ENCODE measurements at places on chromosomes 16 and 17. TPM values are rescaled to one million over a fixed set of nuclear protein-coding genes. Genes with fewer than 3 reads are reported as not detected.

TP53TG3B gene
- not detected for total RNA-seq

DNA sequence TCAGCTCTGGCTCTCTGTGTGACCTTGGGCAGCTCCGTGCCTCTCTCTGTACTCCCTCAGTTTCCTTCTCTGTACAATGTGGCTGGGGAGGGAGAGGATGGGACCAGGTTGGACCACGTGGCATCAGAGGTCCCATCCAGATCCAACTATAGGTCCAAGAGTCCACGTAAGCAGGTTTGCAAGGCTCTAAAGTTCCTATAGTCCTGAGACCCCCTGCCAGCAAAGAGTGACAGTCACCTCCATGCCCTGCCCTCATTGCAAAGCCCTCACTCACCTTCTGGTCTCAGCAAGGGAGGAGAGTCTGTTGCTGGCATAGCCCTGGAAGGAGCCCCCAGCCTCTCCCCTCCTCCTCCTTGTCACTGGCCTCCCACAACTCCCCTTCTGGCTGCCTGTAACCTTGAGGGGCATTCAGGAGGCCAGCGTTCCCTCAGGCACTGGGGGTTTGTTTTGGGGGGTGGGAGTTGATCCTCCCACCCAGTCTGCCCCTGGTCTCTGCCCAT, 6.1 kb upstream of the DRC7 start:
- no peak for DNase-seq
- no peak overlapping the region for H3K4me3 ChIP-seq
- no peaks in the 10 kb centered on the region for H3K36me3 ChIP-seq
- no peak overlapping the region for H3K27ac ChIP-seq
- H3K27me3 ChIP-seq, result no peaks in the 10 kb centered on the region

RTN4RL1 gene
- 0.35 TPM for total RNA-seq

SYNGR3 gene
- 4.5 TPM for total RNA-seq

- no peaks in the 10 kb centered on the region for H3K27me3 ChIP-seq
- H3K27ac ChIP-seq, result no peak overlapping the region
- peaks cover 4% of the 10 kb centered on the region for H3K4me1 ChIP-seq
- no peak overlapping the region for H3K4me3 ChIP-seq
These were observed 681.4 kb upstream of the KIF2B start for GRCh38 chr17:53141280-53141679.

GRCh38 chr16:4184038-4184702, 57.7 kb downstream of the SRL start:
- no peaks in the 10 kb centered on the region for H3K36me3 ChIP-seq
- no peak for DNase-seq
- H3K27me3 ChIP-seq, result no peaks in the 10 kb centered on the region
- peak overlapping the region; percentile 95 for H3K27ac ChIP-seq
- peaks cover 16% of the 10 kb centered on the region for H3K4me1 ChIP-seq

- no peak for DNase-seq
- no peaks in the 10 kb centered on the region for H3K27me3 ChIP-seq
- no peak overlapping the region for H3K4me3 ChIP-seq
- no peaks in the 10 kb centered on the region for H3K36me3 ChIP-seq
These were observed 17.9 kb downstream of the CEP295NL start for GRCh38 chr17:78884876-78885667.

- H3K4me3 ChIP-seq, result peak within 1 kb of the TSS; percentile 72
- H3K36me3 ChIP-seq, result peaks cover 8% of the 10 kb centered on the region
- peak; percentile 88 for DNase-seq
- peak within 1 kb of the TSS; percentile 55 for H3K27ac ChIP-seq
- H3K4me1 ChIP-seq, result peaks cover 33% of the 10 kb centered on the region
These were observed at the start of gene SP6 for GRCh38 chr17:47850692-47851573. Gene SP6, minus strand, starts transcription at chr17:47851163. Its CDS starts 2,734 bp downstream, at chr17:47848429.

- peaks cover 36% of the 10 kb centered on the region for H3K27me3 ChIP-seq
- no peak overlapping the region for H3K4me3 ChIP-seq
These were observed 2.6 kb downstream of the CACNA1H start for GRCh38 chr16:1155353-1156054.

DNA sequence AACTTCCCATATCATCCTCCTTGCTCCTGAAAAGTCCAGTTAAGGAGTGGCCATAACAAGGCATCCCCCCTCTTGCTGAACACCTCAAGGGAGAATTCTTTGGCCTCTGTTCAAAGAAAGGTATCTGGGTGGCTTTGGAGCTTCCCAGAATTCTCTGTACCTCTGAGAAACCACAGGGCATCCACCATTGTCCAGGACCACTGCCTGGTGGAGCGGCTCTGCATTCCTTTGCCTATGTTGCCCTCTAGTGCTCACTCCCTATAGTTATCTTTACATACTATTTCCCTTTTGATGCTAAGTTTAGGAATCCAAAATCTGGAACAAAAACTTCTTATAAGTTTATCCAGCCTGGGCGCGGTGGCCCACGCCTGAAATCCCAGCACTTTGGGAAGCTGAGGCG, 30.3 kb downstream of the CHD9NB start:
- H3K4me3 ChIP-seq, result no peak overlapping the region
- peak; percentile 32 for DNase-seq
- no peaks in the 10 kb centered on the region for H3K36me3 ChIP-seq
- H3K4me1 ChIP-seq, result no peaks in the 10 kb centered on the region
- no peak overlapping the region for H3K27ac ChIP-seq

HSD17B2 gene
- not detected for total RNA-seq

MEOX1 gene
- 0.25 TPM for total RNA-seq

DNA sequence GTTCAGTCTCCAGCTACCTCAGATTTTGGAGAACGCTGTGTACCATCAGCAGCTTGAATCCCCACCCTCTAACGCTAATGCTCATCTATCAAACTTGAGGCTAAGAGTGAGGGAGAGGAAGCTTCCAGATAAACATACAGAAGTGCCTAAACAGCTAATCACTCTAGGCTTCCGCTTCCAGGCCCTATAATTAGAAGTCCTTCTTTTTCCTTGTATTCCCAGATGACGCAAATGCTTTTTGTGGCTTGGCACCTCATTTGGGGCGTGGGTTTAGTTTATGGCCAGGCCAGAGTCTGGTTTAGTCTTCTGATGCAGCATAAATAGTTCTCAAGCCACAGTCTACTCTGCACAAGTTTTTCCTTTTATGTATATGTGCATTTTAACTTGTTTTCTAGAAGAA, 263.4 kb downstream of the BCAS3 start:
- H3K4me3 ChIP-seq, result no peak overlapping the region
- no peaks in the 10 kb centered on the region for H3K4me1 ChIP-seq
- H3K27me3 ChIP-seq, result no peaks in the 10 kb centered on the region
- H3K36me3 ChIP-seq, result no peaks in the 10 kb centered on the region
- no peak overlapping the region for H3K27ac ChIP-seq
- DNase-seq, result no peak

DNAH9 gene
- total RNA-seq, result not detected

DNA sequence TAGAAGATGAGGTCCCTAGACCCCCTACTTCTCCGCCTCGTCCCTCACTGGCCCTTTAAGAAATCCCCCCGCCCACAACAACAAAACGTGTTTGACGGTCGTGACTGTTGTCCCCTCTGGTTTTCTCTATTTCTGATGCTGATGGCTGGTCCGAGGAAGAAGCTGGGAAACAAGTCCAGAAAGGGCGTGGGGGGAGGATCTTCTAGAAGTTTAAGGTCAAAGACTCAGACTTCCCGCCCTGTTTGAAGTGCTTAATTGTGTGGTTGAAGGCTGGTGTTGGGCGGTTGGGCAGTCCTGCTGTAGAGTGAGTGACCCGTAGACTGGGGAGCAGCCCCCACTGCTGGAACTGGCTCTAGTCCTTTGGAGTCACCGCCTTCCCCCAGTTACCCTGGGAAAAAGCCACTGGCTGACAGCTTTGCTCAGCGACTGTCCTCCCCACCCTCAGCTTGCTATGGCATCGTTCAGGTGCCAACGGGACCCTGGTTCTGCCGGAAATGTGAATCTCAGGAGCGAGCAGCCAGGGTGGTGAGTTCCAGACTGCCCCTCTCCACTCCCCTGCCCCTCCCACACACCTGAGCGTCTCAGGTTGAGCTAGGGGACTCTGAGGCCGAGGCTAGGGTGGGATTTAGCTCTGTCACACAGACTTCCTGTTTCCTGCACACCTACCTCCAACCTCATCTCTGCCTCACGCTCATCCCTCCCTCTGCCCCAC, 1.6 kb downstream of the MLLT6 start:
- peak overlapping the region; percentile 97 for H3K4me3 ChIP-seq
- no peak for DNase-seq
- no peaks in the 10 kb centered on the region for H3K27me3 ChIP-seq
- H3K36me3 ChIP-seq, result peaks cover 21% of the 10 kb centered on the region
- H3K27ac ChIP-seq, result no peak overlapping the region

DNA sequence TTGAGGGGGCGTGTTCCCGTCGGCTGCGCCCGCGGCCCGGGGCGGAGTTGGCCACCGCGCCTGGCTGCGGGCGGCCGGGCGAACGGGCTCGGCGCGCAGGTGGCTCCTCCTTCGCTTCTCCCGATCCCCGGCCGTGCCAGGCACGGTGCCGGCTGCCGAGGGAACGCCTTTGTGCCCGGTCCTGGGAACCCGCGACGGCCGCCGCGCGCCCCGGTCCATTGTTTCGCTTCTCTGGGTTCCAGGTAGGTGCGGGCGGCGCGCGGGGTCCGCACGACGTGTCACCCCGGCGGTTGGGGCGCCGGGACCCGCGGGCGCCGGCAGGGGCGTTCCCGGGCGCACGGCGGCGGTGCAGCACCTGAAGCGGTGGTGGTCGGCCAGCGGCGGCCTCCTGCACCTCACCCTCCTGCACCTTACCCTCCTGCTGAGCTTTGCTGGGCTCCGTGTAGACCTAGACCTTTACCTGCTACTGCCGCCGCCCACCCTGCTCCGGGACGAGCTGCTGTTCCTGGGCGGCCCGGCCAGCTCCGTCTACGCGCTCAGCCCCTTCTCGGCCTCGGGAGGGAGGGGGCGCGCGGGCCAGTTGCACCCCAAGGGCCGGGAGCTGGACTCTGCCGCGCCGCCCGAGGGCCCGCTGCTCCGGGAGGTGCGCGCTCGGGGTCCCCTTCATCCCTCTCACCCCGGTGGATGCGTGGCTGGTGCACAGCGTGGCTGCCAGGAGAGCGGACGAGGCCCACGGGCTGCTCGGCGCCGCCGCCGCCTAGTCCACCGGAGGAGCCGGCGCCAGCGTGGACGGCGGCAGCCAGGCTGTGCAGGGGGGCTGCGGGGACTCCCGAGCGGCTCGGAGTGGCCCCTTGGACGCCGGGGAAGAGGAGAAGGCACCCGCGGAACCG, 99.9 kb downstream of the EFCAB13 start:
- H3K27me3 ChIP-seq, result no peaks in the 10 kb centered on the region
- H3K4me3 ChIP-seq, result no peak overlapping the region
- no peaks in the 10 kb centered on the region for H3K36me3 ChIP-seq
- H3K27ac ChIP-seq, result no peak overlapping the region

GRCh38 chr17:17812211-17813054, 24.4 kb downstream of the SREBF1 start:
- no peaks in the 10 kb centered on the region for H3K27me3 ChIP-seq
- H3K4me1 ChIP-seq, result peaks cover 16% of the 10 kb centered on the region
- peak; percentile 49 for DNase-seq
- H3K36me3 ChIP-seq, result peaks cover 17% of the 10 kb centered on the region

DNA sequence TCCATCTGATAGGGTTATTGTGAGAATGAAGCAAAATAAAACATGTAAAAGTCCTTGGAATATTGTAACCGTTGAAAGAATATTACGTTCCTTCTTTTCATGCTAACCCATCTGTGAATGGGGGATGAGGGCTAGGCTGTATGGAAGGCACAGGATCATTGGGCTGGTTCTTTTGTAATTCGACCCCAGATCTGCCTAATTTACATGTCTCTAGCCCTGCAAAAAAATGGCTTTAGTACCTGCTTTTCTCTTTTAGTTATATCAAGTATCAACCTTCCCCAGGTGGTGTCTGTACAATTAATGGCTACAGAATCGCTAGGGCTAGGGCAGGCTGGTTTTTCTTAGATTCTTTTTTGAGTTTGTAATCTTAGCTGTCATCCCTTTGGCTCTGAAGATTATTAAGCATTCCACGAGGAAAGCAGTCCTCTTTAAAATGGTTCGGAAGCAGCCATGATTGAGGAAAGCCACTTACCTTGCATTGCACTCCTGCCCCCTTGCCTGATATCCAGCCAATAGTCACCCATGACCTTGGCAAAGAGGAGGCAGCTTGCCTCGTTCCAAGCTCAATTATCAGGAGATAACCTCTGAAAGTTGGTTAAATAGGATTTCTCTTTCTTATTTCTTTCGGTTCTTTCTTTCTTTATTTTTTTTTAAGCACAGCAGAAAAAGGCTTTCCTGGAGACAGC, 153.9 kb upstream of the ZKSCAN2 start:
- H3K4me1 ChIP-seq, result no peaks in the 10 kb centered on the region
- H3K4me3 ChIP-seq, result no peak overlapping the region
- peaks cover 26% of the 10 kb centered on the region for H3K27me3 ChIP-seq
- H3K36me3 ChIP-seq, result no peaks in the 10 kb centered on the region
- no peak overlapping the region for H3K27ac ChIP-seq
- no peak for DNase-seq

GRCh38 chr16:72935896-72936295, 112.0 kb downstream of the ZFHX3 start:
- no peak overlapping the region for H3K4me3 ChIP-seq
- H3K27me3 ChIP-seq, result no peaks in the 10 kb centered on the region
- no peak overlapping the region for H3K27ac ChIP-seq
- H3K4me1 ChIP-seq, result no peaks in the 10 kb centered on the region
- DNase-seq, result no peak
- H3K36me3 ChIP-seq, result no peaks in the 10 kb centered on the region

- H3K27ac ChIP-seq, result peak overlapping the region; percentile 78
- peak overlapping the region; percentile 72 for H3K4me3 ChIP-seq
- H3K36me3 ChIP-seq, result no peaks in the 10 kb centered on the region
These were observed 1.9 kb upstream of the CAPN15 start for GRCh38 chr16:525520-526180.

DNA sequence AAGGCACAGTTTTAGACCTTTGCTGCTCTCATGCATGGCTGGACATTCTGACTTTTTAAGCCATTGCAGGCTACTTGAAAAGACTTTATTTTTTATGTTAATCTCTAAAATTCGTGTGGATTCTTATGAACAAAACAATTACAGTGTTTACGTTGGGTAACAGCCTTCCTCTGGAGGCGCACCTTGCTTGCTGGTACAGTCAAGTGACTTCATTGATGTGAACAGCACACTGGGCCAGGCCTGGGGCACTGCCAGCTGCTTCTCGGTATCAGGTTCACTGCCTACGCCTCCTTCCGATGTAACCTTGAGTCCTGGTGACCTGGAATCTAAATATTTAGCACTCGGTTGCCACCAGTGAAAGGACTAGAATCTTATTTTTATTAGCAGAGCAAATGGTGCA, 27.8 kb downstream of the MARCHF10 start:
- peaks cover 55% of the 10 kb centered on the region for H3K4me1 ChIP-seq
- peak; percentile 51 for DNase-seq
- no peak overlapping the region for H3K4me3 ChIP-seq
- H3K36me3 ChIP-seq, result peaks cover 4% of the 10 kb centered on the region
- H3K27ac ChIP-seq, result peak overlapping the region; percentile 98
- no peaks in the 10 kb centered on the region for H3K27me3 ChIP-seq

DNA sequence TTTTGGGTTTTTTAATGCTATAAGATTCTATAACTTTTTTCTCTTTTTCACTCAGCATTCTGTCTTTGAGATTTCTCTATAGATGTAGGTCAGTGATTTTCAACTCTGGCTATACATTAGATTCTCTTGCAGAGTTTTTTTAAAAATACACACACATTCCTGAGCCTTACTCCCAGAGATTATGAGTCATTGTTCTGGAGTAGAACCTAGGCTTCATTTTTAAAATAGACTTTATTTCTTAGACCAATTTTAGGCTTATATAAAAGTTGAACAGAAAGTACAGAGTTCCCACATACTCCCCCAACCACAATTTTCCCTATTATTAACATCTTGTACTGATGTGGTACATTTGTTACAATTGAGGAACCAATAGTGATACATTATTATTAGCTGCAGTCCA, 63.3 kb downstream of the CYB561 start:
- H3K27me3 ChIP-seq, result no peaks in the 10 kb centered on the region
- H3K4me3 ChIP-seq, result no peak overlapping the region
- peaks cover 29% of the 10 kb centered on the region for H3K36me3 ChIP-seq
